ENCODE measurements at places on chromosomes 7 and 10.

- DNase-seq: no peak
Measured at GRCh38 chr7:114832906-114833595, 88.8 kb upstream of the MDFIC start.

GRCh38 chr7:29486191-29486700 lies 77.4 kb upstream of the PRR15 start:
- no peak for DNase-seq

DNA sequence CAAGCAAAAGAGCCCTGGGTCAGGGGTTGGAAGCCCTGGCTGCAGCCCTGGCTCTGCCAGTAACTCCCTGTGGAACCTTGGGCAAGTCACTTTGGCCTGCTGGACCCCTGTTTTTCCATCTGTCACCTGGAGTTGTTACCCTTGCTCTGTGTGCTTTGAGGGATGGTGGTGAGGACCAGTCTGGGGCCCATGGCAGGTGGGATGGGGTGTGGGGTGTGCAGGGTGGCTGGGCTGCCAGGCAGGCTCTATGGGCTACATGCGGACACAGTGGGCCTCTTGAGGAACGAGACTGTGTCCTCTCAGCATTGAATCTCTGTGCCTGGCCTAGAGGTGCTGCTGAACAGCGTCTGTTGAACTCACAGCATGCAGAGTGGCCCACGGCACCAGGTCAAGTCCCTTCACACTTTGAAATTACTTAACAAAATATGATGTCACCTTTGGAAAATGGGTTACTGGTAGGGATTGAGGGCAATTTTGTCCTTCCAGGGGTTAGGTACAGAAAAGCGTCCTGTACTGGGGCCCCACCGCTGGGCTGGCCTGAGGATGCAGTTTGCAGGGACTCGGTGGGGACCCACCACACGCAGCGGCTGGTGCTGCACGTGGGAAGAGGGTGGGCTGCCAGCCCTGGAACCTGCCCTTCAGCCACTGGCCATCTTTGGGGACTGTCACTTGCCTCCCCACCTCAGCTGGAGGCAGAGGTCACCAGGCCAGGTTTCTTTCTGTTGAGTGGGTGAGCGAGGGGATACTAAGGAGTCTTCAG lies 45.3 kb downstream of the PRF1 start:
- no peak for DNase-seq

- no peak for DNase-seq
Measured at GRCh38 chr10:24385776-24386175, 176.8 kb downstream of the KIAA1217 start.

GRCh38 chr7:156063241-156063810 lies 251.1 kb upstream of the SHH start:
- DNase-seq: no peak

DNA sequence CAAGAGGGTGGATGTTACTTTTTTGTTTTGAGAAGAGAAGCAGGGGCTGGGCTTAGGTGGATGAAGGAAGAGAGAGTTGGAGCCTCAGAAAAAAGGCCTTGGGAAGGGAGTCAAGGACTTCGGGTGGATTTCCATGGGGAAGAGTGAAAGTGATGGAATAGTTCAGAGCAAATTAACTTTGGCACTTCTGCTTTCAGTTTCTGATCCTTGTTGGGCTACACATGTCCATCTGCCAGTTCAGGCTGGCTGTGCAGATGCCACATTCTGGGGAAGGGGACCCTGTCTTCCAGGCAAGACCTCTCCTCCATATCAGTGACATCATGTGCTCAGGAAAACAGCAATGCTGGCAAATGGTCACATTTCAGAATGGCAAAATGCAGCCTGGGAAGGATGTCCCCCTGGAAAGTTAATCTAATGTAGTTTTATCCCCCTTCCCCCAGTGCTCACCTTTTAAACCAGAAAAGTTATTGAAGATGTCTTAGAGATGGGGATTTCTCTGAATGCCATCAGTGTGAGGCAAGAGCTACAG lies 86.0 kb downstream of the WDFY4 start:
- no peak for DNase-seq

DNA sequence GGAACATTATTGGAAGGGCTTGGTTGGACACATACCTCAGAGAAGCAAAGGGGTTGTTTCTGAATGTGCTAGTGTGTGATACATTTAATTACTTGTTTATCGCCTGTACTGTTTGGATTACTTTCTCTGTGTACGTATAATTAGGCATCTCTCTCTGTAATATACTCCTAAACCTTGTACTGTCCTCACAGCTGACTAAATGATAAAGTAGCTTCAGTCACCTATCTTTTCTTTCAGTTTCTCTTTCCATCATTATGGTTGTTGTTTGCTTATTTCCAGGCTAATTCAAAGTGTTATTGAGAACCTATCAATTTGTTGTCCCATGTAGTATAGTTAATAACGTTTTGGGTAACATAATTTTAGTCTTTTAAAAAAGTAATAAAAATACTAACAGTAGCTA lies 34.0 kb downstream of the MXI1 start:
- peak; percentile 68 for DNase-seq

- DNase-seq: peak; percentile 92
Measured at GRCh38 chr10:113073549-113074189, 123.6 kb downstream of the TCF7L2 start.

DNA sequence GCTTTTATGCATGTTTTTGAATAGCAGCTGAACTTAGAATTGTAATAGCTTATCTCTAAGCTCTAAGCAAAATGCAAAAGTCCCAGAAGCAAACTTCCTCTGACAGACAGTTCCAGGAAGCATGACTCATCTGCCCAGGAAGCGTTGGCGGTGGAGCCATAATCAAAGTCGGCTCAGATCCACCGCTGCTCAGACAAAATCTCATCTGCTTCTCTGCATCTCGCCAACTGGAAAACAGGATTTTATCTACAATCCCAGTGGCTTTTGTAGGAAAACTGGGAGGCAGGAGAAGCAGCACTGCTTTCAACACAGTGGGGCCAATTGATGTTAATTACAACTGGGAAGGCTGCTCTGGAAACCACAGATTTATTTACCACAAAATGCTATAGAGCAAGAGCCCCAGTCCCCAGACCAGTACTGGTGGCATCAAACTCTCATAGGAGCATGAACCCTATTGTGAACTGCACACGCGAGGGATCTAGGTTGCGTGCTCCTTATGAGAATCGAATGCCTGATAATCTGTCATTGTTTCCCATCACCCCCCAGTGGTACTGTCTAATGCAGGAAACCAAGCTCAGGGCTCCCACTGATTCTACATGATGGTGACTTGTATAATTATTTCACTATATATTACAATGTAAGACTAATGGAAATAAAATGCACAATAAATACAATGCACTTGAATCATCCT lies 99.9 kb downstream of the CUBN start:
- DNase-seq: peak; percentile 41

DNA sequence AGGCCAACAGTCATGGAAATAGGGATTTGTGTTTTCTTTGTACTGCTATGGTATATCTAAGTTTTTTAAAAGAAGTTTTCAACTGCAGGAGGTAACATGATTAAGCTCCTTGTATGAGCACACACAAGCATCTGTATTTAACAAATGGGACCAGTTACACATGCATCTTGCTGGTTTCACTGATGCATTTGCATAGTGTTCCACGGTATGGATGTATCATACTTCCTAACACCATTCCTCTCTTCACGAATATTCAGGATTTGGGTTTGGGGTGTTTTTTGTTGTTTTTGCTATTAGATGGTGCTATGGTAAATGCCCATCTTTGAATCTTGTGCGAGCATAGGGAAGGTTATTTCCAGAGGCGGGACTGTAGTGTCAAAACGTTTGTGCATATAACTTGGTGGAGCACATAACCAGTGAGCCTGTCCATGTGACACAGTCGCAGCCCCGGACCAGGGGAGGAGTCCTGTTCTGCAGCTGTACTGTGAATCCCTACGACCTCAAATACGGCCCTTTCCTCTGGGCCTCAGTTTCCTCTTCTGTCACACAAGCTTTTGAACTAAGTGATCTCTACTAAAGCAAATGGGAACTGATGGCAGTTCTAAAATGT lies 1.9 kb downstream of the H2BK1 start:
- DNase-seq: no peak

- DNase-seq: peak; percentile 4
Measured at GRCh38 chr10:36254199-36254598, 612.1 kb upstream of the FZD8 start.

DNA sequence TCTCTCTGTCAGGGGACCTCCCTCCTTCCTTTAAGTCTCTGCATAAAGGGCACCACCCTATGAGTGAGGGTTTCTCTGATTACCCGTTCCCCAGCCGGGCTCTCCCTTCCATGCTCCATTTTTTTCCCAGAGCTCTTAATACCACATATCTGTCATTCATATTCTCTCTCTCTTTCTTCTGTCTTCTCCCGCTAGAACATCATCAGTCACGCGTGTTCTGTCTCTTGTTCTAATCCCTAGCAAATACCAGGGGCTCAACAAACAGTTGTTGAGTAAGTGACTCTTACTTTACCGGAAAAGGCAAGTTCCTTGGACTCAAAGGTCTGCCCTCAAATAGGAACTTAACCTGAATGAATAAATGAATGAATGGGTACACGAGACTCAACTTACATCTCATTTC lies 68.5 kb downstream of the RSU1 start:
- DNase-seq: no peak

DNA sequence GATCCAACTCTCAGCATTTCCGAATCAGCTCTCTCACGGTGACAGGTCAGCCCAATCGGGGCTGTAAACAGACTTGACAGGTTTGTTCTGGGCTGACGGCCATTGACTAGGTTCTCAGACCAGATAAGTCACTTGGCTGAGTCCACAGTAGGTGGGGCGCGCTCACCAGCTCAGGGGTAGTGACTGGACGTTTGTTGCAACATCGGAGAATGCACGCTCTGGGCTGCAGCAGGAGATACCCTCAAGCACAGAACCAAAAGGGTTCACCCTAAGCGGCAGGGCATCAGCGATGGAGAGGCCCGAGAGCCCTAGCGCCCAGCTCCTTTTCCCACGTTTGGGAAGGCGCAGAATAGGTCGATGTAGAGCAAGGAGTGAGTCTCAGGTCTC lies 1.8 kb downstream of the KLLN start:
- DNase-seq: peak; percentile 64

GRCh38 chr7:121931149-121931902 lies 58.4 kb downstream of the PTPRZ1 start:
- no peak for DNase-seq

DNA sequence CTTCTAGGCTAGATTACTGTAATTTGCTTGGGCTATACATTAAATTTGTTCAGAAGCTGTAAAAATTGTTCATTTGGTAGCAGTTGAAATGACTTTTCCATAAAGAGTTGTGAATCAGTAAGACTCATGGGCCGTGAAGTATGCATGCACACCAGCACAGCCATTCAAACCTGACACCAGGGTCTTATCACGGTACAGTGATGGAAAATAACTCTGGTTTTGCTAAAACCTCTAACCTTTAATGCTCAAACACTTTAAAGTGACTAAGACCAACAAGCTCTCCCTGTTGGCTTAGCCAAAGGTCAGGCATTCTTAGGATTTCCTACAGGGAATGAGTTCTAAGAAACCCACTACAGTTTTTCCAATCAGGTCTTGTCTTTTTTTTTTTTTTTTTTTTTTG lies 11.5 kb downstream of the ARL3 start:
- no peak for DNase-seq

- DNase-seq: no peak
Measured at GRCh38 chr10:78513986-78514385, 480.3 kb downstream of the RPS24 start.

DNA sequence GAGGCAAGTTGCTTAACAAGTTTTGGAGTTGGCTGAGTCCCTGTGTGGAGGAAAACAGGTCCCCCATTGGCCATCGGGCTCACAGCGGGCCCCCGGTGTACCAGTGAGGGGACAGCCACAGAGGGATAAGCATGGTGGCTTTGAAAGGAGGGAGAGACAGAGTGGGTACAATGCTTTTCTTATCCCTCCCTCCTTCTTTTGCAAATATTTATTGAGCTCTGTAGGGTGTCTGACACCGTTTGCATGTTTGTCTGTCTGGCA lies 2.8 kb downstream of the HTRA1 start:
- no peak for DNase-seq

DNA sequence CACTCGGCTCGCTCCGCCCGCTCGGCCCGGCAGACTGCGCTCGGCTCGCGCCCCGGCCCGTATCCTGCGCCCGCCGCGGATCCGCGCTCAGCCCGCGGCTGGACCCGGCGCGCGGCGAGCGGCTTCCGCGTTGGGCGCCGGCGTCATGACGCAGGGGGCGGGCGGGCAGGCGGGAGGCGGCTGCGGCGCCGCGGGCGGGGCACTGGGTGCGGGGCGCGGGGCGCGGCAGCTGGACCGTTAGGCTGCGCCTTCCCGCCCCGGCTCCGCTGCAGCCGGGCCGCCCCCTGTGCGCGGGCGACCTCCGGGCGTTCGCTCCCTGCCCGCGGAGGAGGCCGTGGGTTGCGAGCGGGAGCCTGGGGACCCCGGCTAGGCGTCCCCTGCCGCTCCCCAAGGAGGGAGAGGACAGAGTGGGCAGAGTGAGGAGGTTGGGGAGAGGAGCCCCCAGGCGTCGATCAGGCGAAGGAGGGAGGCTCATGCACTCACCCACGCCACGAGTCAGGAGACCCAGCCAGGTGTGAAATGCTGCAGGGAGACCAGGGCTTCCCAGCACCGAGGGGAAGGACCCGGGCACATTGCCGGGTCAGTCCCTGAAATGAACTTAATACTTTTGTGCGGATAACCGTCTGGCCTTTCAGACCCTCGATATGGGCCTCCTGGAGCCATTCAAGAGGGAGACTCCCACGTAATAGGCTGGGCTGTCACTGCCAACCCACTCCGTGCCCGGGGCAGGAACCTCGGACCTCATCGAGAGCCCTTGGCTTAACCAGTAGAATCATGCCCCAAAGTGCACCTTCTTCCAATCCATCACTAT lies at the start of gene PIP4K2A:
TSS of gene PIP4K2A (minus strand) at position 100 of the 811 bp plus-strand sequence. CDS start 252 bp downstream, outside the sequence.
- peak; percentile 81 for DNase-seq

- peak; percentile 37 for DNase-seq
Measured at GRCh38 chr10:102065561-102066398, 631 bp downstream of the HPS6 start.

DNA sequence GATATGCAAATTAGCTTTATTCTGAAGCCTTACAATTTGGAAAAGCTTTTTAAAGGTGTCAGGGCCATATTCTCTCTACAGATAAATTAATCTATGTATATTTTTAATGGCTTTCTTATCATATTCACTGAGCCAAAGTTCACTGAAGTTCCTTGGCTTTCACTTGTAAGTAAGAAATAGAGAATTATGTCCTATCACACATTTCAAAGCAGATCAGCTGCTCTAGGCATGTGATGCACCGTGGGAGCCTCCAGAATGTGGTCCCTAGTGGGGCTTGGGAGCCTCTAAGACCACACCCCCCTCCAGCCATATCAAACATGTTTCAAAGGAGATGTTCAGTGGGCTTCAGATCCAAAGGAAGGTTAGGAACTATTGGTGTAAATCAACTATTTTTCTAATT lies 51.5 kb downstream of the LAMB4 start:
- DNase-seq: peak; percentile 50

GRCh38 chr10:13787015-13787421 lies 200.3 kb downstream of the PRPF18 start:
- peak; percentile 57 for DNase-seq

GRCh38 chr7:112798274-112799159 lies 8.3 kb upstream of the TMEM168 start:
- peak; percentile 11 for DNase-seq

All from small intestine (tissue), 16 donors.